ENCODE measurements at places on chromosomes 11 and 22.

GRCh38 chr11:17766073-17766359 is 31.4 kb downstream of the KCNC1 start:
- no peak for DNase-seq

DNA sequence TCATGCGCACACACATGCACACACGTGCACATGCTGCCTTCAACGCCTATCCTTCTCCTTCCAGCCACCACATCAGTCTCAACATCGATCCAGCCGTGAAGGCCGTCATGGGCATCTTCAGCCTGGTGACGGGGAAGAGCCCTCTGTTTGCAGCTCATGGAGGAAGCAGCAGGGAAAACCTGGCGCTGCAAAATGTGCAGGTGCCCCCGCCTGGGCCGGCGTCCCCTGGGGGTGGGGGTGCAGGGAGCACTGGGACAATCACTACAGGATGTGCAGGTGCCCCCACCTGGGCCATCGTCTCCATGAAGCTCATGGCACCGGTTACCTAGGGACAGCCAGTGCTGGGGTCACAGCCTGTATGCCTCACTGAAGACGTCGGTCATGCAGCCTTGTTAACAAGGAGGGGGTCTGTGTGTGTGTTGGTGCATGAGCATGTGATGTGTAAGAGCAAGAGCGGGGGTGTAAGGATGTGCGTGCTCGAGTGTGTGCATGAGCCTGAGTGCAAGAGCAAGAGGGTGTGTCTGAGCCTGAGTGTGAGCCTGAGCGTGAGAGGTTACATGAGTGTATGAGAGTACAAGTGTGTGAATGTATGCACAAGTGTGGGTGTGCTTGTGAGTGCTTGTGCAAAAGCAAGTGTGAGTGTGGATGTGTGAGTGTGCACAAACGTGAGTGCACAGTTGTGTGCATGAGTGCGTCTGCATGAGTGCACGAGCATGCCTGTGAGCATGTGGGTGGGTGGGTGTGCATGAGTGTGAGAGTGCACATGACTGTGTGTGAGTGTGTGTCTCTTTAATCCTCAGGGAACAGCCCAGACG is 31.5 kb downstream of the NADSYN1 start:
- no peak for DNase-seq

DNA sequence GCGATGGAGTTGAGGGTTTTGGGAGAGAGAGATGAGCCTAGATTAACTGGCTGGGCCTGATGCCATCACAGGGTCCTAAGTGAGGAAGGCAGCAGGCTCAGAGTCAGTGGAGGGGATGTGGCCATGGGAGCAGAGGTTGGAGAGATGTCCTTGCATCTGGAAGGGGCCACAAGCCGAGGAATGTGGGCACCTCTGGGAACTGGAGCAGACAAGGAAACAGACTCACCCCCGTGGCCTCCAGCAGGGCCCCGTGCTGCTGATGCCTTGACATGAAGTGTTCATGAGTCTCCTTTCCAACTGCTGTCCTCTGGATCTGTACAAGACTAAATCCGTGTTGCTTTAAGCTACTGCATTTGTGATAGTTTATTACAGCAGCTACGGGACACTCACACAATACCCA is 49.2 kb downstream of the SHISAL1 start:
- DNase-seq = no peak

DNA sequence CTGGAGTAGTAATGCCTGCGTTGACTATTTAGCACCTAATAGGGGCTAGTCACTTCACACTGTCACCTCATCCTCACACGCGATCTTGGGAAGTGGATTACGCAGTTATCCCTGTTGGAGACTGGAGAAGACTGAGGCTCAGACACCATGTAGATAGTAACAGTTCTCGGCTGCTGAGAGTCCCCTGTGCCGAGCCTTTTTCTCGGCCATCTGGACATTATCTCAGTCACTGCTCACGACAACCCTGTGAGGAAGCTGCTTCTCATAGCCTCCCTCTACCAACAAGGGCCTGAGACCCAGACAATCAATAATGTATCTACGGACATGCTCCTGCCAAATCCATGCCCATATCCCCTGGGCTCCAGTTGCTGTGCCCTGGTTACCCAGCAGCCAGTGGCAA is 25.9 kb downstream of the SCUBE1 start:
- DNase-seq = peak; percentile 40

- no peak for DNase-seq
These were observed 1.5 kb downstream of the CLCF1 start for GRCh38 chr11:67371911-67372320.

DNA sequence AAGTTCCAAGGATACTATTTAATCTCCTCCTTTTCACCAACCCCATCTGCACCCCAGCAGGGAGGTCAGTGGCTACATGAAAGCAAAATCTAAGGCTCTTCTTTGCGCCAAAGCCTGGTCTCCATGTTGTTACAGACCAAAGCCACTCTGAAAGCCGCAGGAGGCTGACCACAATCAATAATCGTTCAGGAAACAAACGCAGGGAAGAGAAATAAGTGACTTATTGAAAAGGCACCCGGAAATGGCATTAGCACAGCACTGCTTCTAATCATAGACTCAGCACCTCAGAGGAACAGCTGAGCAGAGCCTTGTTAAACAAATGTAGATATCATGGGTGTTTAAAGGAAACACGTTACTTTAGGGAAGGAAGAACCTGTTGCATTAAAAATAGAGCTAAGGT is 183.9 kb downstream of the KIRREL3 start:
- no peak for DNase-seq

DNA sequence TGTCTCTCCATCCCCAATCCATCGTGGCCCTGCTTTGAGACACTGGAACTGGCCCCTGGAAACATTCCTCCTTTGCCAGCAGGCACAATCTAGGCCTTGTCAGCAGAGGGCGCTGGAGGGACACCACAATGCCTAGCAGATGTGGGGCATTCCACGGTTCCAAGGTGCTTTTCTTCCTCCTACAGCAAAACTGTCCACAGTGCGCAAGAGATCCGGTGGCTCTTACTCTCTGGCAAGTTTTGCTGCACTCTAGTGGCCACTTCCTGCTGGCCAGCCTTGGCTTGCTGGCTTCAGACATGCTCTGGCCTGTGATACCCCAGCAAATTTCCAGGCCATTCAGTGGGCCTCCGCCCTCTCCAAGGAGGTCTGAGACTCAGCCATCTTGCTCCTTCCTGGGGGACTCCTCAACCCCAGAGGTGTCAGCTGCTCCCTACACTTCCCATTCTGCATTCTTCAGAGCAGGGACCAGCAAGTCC is 17.1 kb upstream of the RBM4B start:
- peak; percentile 93 for DNase-seq

DNA sequence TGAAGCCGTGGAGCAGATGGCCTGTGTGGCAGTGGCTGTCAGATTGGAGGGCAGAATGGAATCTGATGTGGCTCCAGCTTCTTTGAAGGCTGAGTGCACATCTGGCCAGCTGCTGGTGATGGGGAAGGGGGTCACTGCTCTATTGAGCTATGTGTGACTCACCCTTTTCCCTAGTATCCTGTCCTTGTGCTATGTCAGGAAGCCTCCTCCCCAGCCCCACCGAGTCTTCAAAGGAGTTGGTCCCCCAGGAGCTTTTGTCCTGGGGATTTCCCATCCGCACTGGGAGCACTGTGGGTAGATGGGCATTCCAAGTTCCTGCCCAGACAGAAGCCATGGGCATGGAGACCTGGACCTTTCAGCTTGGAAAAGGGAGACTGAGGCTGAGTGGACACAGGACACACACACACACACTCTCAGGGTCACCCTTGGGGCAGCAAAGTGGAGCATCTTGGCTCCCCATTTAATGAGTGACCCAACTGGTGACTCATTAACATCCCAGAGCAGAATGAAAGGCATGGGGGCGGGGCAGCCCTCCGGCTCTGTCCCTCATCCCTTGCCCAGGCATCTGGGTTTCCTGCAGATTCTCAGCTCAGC is 3.3 kb downstream of the SERPINH1 start:
- DNase-seq = no peak

DNA sequence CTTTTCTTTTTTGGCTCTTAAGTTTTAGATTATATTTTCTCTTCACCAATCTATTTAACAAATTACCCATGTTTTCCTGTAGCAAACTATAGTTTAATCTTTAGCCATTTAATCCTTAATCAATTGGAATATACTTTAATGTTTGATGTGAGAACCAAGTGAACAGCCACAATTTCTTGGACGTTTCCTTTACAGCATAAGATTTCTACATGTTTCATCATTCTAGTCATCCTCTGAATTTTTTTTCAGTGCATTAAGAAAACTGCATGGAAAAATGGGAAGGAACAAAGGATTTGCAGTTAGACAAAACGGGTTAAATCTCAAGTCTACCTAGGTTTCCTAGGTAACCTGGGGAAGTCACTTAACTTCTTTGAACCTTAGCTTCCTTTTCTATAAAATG is 507.1 kb upstream of the CCDC90B start:
- DNase-seq = no peak

DNA sequence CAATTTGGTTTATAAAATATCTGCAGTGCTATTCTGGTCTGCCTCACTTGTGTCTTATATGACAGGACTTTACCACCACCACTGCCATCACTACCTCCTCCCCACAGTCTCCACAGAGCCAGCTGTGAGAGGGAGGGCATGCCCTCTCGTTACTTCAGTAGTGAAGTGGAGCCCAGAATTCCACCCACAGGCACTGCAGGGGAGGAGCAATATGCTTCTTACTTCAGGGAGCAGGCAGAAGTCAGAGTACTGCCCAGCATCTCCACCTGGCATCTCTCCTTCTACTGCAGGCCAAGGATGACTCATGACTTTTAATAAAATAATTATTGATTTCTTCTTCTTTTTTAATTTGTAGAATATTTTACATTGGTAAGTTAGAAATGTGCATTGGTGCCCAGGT is 255.5 kb downstream of the DYNC2H1 start:
- DNase-seq = peak; percentile 34

DNA sequence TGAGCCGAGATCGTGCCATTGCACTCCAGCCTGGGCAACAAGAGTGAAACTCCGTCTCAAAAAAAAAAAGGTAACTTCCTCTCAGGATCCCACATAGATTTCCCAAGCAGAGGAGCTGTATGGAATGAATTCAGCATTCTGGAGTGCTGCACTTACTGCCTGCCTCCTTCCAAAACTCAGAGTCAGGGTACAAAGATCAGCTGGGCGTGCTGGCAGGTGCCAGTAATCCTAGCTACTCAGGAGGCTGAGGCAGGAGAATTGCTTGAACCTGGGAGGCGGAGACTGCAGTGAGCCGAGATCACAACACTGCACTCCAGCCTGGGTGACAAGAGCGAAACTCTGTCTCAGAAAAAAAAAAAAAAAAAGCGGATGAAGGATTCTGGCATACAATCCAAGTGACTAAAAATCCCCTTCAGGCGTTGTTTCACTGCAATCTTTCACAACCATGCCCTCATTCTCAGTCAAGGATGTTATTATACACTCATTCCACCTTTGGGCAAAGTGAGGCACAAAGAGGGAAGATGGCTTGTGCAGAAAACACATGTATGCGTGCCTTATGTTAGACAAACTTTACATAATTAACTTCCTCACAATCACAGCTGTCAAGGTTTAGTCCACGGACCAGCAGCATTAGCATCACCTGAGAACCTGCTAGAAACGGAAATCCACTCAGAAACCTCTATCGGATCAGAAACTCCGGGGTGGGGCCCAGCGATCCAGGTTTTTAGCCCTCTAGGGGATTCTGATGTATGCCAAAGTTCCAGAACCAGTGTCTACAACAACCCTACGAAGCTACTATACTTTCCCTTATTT is 1.1 kb upstream of the NOL12 start:
- DNase-seq = no peak

DNA sequence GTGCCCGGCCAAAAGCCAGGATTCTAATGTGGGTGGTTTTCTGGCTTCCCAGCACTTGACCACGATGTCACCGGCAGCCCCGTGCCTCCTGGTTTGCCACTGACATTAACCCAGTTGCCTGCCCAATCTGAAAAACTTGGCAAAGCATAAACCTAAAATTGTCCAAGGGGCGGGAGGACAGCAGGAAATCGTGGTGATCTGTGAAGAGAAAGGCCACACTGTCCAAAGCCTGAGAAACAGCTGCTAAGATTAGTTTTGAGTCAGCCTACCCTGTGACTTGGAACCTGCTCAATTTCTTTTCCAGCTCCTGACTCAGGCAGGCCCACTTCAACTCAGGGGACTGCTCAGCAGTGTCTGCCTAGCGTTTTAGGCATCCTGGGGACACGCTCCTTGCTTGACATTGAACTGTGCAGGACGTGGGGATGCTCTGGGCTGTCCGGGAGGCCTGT is 8.2 kb upstream of the F2 start:
- DNase-seq = no peak

GRCh38 chr11:72394416-72394815 is 39.9 kb downstream of the CLPB start:
- no peak for DNase-seq

GRCh38 chr11:76859708-76860227 is 950 bp upstream of the ACER3 start:
- DNase-seq = no peak

DNA sequence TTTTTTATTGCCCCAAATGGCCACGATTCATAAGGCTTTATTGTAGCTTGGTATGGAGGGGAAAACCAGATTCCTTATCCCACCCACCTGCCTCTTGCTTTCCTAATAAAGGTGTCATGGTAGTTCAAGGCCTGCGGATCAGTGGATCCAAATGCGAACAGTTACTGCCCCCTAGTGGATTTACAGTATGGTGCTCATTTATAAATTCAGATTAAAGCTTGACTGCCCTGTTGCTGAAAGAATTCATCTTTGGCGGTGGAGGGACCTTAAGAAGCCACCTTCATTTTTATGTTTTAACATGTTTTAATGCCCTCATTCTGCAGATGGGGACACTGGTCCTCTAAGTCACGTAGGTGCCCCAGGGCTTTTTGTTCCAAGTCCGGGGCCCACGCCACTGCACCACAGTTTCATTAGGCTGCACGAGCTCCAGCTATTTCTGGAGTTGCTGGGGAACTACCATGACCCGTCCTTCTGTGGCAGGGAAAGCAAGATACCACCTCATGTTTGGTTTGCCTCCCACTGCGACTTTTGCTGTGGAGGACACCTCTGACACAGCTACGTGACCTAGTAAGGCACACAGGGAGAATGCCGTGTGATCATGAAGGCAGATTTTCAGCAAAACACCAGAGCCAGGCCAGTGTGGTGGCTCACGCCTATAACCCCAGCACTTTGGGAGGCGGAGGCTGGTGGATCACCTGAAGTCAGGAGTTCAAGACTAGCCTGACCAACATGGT is 15.6 kb upstream of the INCENP start:
- DNase-seq = peak; percentile 22

GRCh38 chr22:50657925-50658324 is 14.7 kb upstream of the SHANK3 start:
- no peak for DNase-seq

DNA sequence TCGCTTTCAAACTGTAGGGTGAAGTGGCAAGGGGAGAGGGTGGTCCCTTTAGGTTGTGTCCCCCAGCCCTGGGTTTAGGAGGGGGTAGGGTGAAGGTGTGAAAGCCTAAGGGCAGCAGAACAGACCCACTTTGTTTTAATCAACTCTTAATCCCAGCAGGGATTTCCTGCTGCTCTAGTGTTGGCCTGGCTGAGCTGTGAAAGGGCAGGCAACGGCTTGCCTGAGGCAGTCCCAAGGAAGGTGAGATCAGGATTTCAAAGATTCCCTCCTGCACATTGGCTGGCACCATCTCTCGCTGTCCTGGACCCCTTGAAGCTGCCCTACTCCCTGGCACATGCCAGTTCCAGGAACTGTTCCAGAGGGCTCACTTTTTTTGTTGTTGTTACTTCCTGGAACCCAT is 221.3 kb downstream of the INSC start:
- DNase-seq = no peak

- DNase-seq = no peak
These were observed 32.9 kb upstream of the SMIM38 start for GRCh38 chr11:69122630-69123431.

- no peak for DNase-seq
These were observed 10.6 kb downstream of the FLI1 start for GRCh38 chr11:128704517-128704916.

All from BE2C (cell line).